ENCODE measurements at places on chromosomes 11 and 22.

- no peak for DNase-seq
Observed at GRCh38 chr11:29750392-29750791, 266.4 kb downstream of the KCNA4 start.

- DNase-seq, result no peak
Observed at GRCh38 chr22:44026630-44027511, 2.8 kb downstream of the PARVB start.

DNA sequence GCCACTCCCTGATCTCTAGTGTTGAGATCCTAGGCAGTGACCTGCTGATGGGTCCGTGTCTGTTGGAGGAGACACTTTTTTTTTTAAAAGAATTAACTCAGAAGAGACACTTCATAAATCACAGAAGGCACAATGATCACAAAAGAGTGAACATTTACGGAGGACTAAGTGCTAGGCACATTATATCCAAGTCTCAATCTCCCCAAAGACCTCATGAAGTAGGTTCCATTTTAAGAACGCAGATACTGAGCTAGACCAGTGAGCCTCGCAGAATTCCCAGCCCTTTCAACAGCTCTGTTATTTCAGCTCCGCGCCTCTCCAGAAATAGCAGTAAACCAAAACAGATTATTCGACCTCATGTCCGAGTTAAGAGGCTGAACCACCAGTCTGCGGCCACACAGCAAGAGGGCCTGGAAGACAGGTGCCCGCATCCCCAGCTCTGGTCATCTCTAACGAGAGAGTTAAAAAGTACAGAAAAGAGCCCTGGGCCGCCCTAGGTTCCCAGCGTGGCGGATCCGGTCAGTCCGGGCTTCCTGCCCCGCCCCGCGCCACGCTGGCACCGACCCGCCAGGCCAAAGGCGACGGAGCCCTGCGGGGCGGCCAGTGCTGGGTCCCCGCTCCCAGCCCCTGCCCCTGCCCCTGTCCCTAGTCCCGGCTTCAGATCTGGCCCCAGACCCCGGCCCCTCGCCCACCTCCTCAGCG is 612 bp downstream of the XBP1 start:
- DNase-seq, result no peak

GRCh38 chr11:80297858-80298632 is 857.2 kb upstream of the TENM4 start:
- no peak for DNase-seq

DNA sequence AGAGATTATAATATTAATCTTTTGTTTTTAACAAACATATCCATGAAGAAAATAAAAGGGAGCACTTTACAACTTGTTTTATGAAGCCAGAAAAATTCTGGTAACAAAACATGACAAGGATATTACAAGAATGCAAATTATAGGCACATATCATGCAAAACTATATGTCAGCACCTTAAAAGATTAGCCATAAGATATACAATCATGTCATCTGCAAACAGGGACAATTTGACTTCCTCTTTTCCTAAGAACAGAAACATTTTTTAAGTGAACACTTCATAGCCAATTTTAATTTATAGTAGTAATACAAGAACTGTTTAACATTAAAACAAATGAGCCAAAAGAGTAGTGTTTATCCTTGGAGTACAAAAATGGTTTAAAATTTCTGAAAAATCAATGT is 916.5 kb upstream of the CNTN5 start:
- DNase-seq, result no peak

DNA sequence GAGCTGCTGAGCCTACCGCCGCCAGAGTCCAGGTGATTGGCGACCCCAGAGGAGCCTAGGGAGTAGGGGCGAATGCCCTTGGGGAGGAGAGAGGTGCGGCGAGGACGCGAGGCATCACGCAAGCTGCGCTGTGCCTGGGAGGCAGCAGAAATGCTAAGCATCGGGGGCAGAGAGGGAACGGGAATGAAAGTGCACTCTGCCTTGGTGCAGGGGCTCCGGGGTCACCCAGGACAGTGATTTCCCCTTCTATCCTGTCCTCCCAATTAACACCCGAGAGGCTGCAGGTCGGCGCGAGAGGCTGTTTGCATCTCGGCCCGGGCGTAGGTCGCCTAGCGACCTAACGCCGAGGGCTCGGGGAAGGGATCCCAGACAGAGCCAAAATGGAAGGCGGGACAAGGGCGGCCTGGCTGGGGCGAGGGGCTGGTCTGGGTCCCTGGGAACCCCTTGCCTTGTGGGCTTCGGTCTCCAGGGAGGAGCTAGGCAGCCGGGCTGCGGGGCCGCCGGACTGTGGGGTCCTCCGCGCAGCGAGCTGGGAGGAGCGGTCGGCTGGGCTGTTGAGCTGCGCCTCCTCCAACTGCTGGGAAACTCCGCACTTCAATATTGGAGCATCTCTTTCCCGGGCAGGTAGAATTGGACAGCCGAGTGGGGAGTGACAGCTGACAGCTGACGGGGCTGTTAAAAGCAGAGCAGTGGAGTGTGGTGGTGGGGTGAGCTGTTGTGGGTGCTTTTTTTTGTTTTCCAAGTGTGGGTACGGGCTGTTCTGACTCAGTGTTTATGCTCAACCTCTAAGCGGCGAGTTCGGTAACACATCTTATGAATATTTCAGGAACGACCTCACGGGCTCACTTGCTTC is 657 bp downstream of the ELMOD1 start:
- no peak for DNase-seq

DNA sequence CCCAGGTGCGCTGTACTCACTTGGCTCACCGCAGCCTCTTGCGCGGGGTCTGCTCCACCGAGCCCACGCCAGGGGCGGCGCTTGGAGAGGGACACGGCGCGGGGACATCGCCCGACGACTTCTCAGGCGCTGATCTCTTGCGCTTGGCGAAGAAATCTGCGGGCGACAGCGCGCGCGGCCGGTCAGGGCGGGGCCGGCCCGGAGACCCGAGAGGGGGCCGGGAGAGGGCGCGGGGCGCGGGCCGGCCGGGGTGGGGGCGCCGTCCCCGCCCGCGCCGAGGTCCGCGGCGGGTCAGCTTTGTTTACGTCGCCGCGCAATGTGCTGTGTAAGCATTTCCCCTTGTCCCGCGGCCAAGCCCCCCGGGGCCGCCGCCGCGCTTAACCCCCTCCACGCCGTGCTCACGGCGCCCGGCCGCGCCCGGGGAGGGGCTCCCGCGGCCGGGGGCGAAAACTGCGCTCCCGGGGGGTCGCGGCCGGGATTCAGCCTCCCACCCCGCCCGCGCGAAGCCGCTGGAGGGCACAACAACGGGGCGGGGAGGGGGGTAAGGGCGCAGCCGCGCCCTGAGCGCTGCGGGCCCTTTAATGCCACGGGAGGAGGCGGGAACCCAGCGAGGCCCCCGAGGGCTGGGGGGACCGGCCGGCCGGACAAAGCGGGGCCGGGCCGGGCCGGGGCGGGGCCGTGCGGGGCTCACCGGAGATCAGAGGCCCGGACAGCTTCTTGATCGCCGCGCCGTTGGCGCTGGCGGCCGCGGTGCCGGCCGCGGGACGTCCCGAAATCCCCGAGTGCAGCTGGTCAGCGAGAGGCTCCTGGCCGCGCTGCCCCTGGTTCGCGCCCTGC is 1.4 kb downstream of the CDKN1C start:
- DNase-seq, result no peak

DNA sequence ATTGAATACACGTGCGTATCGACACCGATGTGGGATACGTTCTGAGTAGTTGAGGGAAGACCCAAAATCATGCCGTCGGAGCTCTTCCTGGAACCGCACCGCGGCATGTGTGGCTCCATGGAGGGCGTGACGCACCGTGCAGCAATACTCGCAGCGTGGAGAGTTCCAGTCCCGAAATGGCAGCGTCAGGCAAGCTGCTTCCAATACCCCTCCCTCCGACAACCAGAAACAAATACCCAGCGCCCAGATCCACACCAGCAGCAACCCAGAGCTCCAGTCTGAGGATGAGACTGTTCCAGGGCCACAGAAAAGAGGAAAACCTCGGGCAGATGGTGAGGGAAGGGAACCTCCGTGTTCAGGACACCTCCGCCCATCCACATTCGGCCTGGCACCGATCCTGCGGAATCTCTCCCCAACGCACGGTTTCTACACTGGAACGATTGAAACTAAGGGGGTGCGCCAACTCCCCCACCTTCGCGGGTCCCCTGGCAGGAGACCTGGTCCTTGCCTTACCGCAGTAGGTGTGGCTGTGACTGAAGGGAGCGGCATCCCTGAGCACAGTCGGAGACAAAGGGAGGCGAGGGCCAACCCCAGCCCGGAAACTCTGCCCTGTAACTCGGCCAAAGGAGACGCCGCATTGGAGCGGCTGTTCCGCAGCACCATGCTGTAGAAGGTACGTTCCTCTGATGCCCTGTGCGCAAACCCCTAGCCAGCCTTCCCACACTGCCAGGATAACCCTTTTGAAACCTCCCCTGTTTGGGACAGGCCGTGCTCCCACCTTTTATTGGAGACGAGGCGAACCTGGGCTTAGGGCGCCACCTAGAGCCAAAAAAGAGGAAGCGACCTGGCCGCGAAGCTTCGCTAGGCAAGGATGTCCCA is 28.2 kb downstream of the DBX1 start:
- no peak for DNase-seq

DNA sequence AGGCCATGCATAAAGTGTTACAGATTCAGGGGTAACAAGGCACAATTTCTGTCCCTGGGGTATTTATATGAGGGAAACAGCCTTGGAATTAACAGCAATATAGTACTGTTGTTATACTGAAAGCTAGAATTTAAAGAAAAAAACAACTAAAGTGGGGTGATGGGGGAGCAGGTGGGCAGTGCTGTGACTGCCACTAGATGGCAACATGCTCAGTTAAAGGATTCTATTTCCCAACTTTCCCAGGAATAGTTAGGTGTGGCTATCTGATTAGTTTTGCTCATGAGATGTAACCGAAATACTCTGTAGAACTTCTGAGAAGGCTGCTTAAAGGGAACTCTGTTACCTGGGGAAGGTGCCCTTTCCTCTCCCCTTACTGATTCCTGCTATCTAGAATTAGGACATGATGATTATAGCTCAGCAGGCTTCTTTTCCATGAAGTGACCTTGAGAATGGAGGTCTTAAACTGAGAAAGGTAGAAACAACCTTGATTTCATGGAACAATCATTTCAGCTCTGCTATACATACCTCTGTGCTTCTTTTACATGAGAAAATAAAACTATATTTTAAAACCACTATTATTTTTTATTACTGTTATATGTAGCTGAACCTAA is 102.6 kb downstream of the RELT start:
- DNase-seq, result no peak

GRCh38 chr11:65330544-65330943 is 3.1 kb upstream of the DPF2 start:
- no peak for DNase-seq
